ENCODE measurements at places on chromosomes 12 and 14.
A peak's percentile ranks its signal among the peaks of the same experiment; 100 is the strongest.

- DNase-seq = peak; percentile 51
Measured at GRCh38 chr14:54676812-54677708, 110.1 kb downstream of the SAMD4A start.

DNA sequence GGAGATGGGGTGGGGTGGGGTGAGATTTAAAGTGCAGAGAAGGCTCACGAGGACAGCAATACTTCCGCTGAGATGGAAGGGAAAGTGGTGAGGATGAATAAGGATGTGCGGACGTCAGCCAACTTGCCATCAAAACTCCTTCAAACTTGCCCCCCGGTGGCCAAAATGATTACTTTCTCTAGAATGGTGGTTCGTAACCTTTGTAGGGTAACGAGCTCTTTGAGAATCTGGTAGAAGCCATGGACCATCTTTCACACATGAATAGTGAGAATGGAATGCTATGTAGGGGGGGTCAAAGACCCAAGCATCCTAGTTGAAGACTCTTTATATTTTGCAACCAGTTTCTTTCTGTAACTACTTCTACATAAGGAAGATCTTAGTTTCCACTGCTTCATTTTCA, 245.9 kb upstream of the DDHD1 start:
- DNase-seq = peak; percentile 38

DNA sequence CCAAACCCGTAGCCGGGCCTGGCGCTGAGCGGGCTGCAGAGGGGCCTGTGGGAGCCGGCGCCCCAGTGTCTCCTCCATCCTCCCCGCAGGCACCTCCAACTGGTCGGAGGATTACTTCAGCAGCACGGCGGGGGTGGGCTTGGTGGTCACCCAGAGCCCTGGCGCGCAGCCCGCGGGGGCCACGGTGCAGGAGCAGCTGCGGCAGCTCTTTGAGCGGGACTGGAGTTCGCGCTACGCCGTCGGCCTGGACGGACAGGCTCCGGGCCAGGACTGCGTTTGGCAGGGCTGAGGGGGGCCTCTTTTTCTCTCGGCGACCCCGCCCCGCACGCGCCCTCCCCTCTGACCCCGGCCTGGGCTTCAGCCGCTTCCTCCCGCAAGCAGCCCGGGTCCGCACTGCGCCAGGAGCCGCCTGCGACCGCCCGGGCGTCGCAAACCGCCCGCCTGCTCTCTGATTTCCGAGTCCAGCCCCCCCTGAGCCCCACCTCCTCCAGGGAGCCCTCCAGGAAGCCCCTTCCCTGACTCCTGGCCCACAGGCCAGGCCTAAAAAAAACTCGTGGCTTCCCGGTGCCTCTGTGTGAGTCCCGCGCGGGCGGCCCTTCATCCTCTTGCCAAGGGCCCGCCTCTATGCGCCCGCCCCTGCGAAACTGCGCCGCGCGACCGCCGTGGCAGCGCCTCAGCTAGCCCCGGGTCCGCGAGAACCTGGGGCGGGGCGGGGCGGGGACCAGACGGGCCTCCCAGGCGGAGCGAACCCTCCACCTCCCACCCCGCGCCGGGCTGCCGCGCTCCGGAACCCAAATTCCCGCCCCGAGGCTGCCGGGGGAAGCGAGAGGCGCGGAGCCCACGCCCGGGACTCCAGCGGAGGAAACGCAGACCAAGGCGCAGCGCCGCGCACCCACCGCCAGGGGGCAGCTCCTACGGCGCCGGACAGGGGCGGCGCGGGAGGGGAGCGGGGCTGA, 8.3 kb downstream of the PLD4 start:
- DNase-seq = peak; percentile 84

DNA sequence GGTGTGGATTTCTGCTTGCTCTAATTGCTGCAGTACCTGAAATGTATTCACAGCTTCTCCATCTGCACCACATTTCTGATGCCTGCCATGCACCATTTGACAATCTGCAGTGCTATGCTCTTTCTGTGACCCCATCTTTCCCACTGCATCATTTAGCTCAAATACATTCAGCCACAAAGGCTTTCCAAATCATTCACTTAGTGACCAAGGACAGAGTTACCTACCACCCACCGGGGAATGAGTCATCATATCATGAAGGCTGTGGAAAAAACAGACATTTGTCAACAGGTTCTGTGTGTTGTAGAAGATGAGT, 465.5 kb upstream of the ATP2B1 start:
- DNase-seq = no peak

- no peak for DNase-seq
Measured at GRCh38 chr14:79890527-79890926, 320.8 kb downstream of the DIO2 start.

- DNase-seq = peak; percentile 70
Measured at GRCh38 chr12:120774169-120774916, 48.7 kb downstream of the ACADS start.

GRCh38 chr14:73859145-73859544, 7.5 kb downstream of the PTGR2 start:
- no peak for DNase-seq

DNA sequence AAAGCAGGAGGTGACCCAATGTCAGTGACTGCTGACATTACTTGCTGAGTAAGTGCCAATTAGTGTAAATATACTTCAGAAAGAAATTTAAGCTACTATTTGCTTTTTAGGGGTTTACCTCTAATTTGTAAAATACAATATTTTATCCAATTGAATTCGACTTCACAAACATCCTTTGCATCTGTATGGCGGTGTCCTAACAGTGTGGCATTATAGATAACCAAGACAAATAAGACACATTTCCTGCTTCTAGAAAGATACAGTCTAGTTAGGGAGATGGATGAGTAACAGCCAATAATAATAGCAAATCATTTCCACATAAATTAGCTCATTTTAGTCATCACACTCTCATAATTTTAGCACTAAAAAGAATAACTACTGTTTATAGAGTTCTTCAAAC, 196.5 kb downstream of the AKAP6 start:
- DNase-seq = no peak

- peak; percentile 54 for DNase-seq
Measured at GRCh38 chr14:71138448-71139293, 231.4 kb downstream of the PCNX1 start.

DNA sequence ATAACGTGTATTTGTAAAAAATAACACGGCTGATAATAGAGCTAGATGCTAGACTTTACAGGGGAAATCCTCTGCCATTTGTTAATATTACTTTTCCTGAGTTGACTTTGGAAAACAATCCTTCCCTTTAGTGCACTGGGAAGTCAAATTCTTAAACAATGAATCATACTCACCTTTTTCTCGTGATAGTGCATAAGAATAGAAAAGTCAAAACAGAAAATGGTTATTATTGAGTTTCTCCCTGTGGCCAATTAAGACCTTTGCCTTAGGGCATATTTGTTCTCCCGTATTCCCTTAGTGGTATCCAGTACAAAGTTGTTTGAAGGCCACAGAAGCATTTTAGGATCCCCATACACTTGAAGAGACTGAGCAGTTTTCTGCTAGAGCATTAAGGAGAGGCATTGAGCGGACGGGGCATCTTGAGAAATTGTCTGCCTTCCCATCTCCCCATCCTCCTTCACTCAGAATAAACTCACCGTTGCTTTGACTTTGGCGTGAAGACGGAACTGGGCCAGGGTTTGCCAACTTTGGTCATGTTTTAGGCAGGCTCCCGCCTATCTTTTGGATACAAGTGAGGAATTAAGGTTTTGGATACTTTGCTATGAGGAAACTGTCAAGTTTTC, 171.3 kb downstream of the TMTC2 start:
- DNase-seq = no peak

GRCh38 chr14:75837151-75837787, 144.5 kb downstream of the TGFB3 start:
- DNase-seq = no peak

GRCh38 chr14:104218361-104219180, 80.2 kb downstream of the KIF26A start:
- no peak for DNase-seq

GRCh38 chr14:24834956-24835355, 201.0 kb upstream of the GZMB start:
- DNase-seq = no peak

DNA sequence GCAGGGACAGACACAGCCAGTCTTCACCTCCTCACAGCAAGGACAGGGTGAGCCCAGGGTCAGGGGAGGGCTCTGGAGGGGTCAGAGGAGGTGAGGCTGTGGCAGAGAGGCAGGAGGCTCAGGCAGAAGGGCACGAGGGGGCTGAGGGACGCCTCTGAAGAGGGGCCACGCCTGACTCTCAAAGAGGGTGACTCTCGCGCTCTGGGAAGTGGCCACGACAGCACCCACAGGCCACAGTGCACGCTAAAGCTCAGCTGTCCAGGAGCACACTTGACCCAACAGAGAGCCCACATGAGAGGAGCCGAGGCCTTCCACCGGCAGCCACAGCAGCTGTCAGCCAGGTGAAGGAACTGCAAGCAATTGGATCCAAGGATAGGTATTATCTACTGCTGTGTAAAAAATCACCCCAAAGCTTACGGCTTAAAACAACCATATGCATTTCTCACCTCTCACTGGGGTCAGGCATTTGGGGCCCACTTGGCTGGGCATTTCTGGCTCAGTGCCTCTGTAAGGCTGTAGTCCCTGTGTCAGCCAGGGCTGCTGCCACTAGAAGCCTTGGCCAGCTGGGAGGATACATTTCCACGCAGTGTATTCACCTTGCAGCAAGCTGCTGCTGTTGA, 27.8 kb downstream of the SLC6A12 start:
- no peak for DNase-seq

DNA sequence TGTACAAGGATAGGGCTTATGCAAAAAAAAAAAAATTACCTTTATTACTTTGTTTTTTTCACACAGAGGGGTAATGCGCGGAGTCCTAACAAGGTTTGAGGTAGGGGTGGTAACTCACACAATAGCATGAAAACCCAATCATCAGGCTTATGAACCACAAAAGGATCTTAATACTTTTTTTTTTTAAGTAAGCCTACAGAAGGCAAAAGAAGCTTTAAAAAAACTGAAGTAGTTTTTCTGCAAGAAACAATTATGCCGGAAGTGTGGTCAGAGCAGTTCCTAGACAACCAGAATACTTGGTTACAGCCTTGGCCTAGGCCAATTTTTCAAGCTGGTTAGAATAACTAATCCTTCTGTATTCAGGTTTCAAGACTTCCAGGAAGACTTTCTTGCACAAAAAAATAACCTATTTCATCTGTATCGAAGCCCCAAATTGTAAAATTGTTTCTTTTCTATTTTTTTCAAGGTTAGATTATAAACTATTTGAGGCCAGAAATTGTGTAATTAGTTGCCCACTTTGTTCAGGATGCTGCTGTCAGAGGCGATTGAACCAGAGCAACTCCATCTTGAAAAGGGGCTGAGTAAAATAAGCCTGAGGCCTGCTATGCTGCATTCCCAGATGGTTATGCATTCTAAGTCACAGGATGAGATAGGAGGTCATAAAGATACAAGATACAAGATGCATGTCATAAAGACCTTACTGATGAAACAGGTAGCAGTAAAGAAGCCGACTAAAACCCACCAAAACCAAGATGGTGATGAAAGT, 1.8 kb upstream of the GNS start:
- peak; percentile 48 for DNase-seq

DNA sequence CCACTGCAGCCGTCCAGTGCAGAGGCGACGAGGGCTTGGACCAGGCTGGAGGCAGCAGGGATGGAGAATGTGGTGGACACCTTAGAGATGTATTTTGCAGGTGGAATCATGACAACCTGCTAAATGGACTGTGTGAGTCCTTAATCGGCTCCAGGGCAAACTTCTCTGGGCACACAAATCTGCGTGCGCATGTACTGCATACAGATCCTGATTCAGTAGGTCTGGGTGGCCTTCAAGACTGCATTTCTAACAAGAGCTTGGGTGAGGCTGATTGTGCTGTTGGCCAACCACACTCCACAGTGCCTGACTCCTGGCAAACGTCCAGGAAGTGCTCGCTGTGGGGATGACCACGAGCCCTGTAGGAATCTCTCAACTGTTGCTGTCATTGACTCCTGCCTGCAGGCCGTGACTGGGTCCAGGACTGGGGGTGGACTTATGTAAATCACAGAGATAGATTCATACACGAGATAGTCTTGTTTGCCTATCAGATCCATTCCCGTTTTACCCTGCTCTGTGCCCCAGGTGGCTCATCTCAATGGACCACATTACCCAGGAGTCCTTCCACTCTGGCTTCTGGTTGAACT, 27.2 kb downstream of the JDP2 start:
- DNase-seq = peak; percentile 35

- no peak for DNase-seq
Measured at GRCh38 chr12:120654656-120655055, 14.2 kb downstream of the CABP1 start.

DNA sequence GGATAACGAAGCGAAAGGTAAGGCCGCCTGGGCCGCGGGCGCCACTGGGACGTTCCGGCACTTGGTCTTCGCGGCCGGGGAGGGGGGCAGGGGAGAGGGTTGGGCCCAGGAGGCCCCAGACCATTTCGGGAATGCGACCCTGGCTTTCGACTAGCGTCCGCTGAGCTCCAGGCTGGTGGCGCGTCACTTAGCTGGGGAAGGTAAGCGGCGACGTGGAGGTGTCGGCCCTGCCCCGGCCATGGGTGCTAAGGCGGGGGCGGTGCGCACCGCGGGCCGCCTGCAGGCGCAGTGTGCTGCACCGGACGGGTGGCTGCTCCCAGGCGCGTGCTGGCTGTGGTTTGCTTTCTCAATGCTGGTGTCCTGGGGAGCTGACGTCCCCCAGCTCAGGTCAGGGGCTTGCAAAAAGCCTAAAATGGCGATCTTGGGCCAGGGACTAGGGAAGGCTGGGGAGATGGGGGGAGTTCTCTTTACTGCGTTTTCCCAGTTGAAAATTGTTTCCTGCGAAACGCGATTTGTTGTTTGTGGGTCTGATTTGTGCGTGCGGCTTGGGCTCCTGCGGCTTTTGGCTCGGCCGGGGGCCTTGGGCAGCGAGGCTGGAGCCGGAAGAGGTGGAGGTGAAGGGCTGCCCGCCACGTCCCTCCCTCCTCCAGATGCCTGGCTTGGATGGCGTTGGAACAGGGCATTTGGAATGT, 1.2 kb downstream of the HOXC10 start:
- peak; percentile 74 for DNase-seq

- no peak for DNase-seq
Measured at GRCh38 chr12:119841433-119842210, 35.5 kb downstream of the CIT start.

DNA sequence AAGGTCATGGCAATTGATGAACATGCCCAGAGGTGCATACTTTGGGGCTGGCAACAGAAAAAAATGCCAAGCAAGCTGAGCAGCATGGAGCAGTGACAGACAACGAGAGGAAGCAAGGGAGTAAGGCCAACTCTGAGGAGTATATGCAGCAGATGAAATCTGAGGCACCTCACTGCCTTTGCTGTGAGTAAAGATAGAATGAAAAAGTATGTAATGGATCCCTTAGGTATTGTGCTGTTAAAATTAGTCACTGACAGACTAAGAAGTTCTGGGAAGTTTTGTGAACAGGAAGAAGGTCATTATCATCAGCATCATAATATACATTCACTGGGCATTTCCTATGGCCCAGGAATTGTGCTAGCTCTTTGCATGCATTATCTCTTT, 269.9 kb downstream of the DUSP6 start:
- DNase-seq = no peak

DNA sequence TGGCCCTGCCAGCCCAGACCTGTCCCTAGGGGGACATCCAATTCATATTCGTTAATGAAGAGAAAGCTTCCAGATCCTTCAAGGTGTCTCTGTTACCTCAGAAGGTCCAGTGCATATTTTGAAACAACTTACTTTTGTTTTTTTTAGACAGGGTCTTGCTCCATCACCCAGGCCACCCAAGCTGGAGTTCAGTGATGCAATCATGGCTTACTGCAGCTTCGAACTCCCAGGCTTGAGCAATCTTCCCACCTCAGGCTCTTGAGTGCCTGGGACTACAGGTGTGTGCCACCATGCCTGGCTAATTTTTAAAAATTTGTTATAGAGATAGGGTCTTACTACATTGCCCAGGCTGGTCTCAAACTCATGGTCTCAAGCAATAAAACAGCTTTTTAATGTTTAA, 48.4 kb downstream of the B4GALNT3 start:
- DNase-seq = no peak

GRCh38 chr14:87629788-87630187, 363.2 kb downstream of the GALC start:
- no peak for DNase-seq
